ENCODE measurements at places on chromosomes 7 and 10.

DNA sequence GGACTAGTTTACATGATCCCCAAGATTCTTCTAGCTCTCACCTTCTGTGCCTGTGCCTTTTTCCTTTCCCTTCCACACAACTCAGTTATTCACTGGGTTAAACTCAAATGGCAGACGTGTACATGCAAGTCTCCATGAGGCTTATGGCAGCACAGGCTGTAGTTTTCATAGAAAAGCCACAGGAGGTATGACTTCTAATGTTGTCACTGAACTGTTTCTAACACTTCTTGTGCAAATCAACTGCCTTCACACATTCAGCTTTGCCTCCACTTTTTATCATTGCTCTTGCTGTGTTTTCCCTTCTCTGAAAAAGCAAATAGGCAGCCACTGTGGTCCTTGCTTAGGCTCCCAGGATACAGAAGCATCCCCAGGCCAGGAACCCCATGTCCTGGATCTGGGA lies 5.3 kb upstream of the GIMAP5 start:
- peak; percentile 17 for DNase-seq

DNA sequence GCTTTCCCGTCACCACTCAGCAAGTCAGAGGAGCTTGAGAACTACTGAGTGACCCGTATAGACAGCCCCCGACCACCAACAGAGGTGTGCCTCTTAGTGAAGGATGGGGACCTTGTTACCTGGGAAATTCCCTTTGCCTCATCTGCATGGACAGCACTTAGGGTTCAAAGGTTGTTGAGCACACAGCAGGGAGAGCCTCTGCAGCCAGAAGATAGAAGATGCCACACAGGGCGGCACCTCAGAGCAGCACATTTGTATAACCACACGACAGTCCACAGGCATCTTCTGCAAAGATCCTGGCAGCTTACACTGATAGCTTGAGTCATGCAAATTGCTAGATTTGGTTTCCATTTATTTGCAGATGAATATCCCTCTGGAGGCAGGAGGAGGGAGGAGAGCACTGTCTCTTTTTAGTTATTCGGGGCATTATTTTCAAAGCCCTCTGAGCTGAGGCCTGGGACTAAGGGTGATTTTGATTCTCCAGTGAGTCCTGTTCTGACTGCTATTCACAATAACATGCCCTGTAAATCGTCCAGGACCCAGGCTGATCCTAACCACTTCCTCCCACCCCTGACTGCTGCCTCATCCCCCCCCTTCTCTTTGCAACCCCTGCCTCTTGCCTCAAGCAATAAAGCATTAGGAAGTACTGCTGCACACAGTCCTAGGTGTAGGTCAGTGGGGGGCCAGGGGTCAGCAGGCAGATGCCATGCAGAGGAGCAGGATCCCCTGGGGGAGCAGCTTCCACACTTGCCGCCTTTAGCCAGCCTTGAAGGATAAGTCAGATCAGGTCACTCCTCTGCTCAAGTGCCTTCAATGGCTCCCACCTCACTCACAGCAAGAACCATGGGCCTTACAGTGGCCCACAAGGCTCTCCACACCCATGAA lies 24.6 kb upstream of the INMT start:
- no peak for DNase-seq

- DNase-seq: no peak
These were observed 84.6 kb downstream of the XPNPEP1 start for GRCh38 chr10:109838592-109839244.

GRCh38 chr10:124739119-124739921 lies 4.9 kb downstream of the FAM53B start:
- DNase-seq: no peak

GRCh38 chr10:23015021-23015707 lies 80.2 kb upstream of the MSRB2 start:
- DNase-seq: no peak

DNA sequence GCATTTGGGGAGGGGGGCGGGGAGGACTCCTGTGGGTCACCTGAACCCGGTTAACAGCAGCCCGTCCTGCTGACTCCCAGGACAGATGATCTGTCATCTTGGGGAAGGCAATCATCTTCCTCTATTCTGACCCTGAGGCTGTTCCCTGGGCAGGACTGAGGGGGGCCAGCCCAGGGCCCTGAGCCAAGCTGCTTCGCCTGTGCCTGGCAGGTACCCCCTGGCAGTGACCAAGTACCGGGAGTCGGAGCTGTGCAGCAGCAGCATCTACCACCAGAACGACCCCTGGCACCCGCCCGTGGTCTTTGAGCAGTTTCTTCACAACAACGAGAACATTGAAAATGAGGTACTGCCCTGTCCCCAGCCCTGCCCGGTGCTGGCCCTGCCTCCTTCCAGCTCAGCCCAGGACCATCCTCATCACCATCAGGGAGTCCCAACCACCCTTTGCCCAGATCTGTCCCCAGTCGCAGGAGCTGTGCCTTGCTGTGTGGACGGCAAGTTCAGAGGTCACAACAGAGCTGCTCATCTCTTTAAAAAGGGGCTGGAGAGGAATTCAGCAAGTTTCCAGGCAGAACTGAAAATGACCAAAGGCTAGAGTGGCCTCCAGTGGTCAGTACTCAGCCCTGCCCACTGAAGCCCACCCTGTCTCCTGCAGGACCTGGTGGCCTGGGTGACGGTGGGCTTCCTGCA lies 8.1 kb downstream of the AOC1 start:
- peak; percentile 50 for DNase-seq
